Fibroblast of skin of right quadriceps (primary cell): ENCODE measurements at places on chromosomes 2 and 18.
A peak's percentile ranks its signal among the peaks of the same experiment; 100 is the strongest.

DNA sequence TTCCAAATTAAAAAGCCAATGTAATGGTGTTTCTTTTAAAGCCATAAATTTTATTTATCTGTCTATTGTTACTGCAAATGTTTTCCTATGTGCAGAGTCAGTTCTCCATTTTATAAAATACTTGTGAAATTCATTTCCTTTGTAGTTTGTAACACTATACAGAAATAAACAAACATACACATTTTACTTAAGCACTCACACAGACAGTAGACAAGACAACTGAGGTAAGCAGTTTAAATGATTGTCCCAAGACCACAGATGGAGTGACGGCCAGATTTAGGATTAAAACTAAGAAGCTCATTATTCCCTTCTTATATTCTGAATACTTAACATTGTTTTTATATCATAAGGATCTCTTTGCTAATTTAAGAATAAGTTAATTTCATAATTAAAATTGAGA, 100.9 kb downstream of the BAZ2B start:
- DNase-seq = no peak

DNA sequence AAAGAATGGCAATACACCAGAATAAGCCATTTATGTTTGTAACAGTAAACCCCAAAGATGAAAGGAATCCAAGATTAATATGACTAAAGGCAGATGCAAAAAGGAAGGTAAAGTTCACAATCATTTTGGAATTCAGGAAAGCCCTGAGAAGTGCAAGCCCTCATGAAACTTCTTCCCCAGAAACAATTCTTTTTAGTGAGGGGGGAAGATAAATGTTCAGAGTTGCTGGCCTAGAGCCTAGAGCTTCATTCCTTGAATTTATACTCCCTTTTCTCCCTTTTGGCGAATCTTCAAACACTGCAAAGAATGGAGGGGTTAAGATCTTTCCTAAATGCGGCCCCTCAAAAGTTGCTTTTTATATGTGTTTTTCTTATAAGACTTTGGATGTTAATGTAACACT, 368.8 kb downstream of the MEIS1 start:
- peak; percentile 73 for DNase-seq

DNA sequence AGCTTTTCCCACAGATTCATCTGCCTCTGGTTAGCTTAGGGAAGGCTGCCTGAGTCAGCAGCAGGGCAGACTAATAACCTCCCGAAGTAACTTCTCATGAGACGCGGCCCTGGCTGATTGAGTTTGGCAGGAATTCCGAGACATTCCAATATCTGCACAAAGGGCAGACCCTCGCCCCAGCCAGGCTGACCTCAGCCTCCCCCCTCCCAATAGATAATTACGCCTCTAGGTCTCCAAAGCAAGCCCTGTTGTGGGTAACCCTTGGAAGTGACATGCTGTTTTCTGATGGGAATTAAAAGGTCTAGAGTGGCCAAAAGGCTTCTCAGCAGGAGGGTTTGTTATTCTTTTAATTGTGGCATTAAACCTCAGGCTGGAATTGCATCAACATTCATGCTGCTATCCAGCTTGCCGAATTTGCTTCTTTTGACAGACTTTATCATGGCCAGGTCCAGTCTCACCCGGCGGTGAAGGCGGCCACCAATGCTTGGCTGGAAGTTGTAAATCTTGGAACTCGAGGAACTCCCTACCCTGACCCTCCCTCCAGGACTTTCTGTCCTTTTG, 98.0 kb upstream of the SLC14A2 start:
- DNase-seq = peak; percentile 77

- peak; percentile 42 for DNase-seq
Observed at GRCh38 chr2:187614756-187615155, 60.5 kb upstream of the TFPI start.

- DNase-seq = peak; percentile 49
Observed at GRCh38 chr18:39675368-39675767, 2109.8 kb upstream of the CELF4 start.

DNA sequence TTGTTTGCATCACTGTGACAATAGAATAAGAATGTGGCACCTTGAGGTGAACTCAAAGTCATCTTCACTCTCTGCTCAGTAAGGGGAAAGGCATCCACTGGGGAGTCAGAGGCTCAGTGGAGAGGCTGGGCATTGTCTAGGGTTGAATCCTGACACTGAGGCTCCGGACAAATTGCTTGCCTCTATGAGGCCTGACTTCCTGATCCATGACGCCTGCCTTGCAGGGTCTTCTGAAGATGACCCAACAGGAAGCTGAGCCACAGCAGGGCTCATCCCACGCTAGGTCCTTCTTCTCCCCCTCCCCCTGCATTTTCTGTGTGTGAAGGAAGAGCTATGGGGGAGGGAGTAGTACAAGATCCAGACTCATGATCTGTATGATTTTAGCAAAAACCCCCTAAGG, 265.1 kb downstream of the SH3BP4 start:
- DNase-seq = peak; percentile 71

GRCh38 chr2:80403081-80403480, 98.5 kb upstream of the LRRTM1 start:
- no peak for DNase-seq

DNA sequence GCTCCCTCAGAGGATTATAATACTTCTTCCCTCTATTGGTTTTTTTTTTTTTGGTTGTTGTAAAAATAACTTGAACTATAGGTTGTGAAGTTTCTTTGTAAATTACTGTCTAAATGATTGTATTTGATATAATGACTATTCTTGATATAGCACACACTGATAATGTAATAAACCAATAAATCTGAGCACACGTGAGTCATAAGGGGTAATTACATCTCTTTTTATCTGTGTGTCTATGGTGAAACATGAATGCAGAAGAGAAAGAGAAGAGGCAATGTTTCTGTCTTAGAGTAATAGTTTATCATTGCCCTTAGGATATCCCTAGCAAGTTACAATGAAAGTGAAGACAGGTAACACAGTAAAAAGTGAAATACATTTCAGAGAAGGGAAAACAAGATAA, 64.1 kb upstream of the RAPGEF4 start:
- no peak for DNase-seq

- peak; percentile 48 for DNase-seq
Observed at GRCh38 chr18:58882686-58883085, 18.0 kb downstream of the ZNF532 start.

DNA sequence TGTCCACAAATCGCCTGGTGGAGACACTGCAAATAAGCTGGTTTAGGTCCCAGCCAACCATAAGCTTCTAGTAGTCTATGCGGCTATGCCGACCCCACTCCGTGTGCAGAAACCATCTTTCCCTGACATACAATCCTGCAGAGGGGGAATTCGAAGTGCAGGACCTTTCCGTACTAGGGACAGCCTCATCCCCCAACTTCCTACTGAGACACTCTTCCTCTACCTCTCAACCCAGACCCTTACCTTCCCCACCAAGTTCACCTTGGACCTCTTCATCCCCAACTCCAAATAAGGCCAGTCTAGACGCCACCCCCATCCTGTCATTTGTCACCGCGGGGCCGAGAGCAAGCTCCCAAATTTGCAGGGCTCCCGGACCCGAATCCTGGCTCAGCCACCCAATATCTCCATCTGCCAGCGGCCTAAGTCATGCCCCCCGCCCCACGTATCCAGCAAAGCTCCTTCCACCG, 496 bp downstream of the SUCLG1 start:
- DNase-seq = peak; percentile 15

- DNase-seq = peak; percentile 62
Observed at GRCh38 chr2:191811807-191812602, 34.9 kb downstream of the CAVIN2 start.

- DNase-seq = no peak
Observed at GRCh38 chr2:88095022-88095421, 27.4 kb downstream of the SMYD1 start.

DNA sequence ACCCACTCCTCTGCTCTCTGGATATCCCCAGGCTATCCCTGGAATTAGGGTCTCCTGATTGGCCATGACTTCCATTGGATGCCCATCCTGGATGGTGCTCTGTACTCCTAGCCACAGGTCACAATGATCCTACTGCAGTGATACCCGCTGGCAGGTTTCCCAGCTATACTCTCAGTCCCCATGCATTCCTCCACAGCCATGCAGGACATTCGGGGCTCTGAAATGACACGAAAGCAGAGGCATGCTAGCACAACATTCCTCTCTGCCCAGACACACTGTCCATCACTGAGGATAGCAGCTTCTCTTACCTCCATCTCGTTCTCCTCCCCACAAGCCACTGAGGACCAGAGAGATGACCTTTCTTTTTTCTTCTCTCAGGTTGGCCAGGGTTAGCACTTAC, 51.7 kb upstream of the SPATS2L start:
- DNase-seq = no peak

GRCh38 chr2:216031960-216032689, 18.8 kb upstream of the MREG start:
- DNase-seq = peak; percentile 82

DNA sequence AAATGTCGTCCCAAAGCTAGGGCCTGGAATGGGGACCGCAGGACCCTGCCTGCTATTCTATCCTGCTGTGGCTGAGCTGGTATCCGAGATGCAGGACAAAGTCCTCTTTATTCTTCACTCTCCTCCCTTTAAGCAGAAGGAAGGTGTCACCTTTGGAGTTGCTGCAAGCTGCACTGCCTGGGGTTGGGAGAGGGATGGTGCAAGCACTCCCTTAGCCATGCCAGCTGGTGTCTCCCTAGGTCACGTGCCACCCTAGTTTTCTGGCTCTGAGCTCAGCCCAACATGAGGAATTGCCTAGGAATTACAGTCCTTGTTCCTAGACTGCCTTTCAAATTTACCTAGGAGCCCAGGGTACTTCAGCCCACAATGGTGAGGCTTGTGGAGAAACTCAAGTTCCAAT, 21.4 kb upstream of the FAM228A start:
- no peak for DNase-seq

DNA sequence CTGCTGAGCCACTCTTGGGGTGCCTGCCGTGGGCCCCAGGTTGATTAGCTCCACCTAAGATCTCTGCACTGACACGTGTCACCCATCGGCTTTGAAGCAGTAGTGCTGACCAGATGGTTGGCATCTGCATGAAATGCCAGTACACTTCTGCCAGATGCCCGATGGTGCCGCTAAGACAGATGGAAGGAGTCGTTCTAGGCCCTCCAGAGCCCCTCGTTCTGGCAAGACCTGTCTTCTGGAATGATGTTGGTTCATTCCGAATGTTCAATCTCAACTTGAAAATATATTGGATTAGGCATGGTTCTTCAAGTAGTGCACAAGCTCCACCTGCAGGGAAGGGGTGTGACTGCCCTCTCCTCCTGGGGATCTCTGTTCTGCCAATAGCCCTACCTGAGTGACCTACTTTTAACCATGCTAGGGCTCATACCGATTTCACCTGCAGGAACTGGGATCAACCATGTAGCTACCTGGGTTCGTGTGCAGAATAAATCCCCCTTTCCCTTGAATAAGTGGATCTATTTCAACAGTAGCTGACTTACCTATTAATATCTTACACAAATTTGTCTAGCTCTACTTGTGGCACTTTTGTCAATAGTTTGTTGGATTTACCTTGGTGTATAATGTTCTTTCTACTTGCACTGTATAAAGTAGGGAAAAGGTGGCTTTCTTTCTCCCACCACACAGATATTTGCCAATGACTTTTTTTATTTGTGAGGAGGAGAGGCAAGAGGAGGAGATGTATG, 342.6 kb downstream of the CTNNA2 start:
- no peak for DNase-seq

DNA sequence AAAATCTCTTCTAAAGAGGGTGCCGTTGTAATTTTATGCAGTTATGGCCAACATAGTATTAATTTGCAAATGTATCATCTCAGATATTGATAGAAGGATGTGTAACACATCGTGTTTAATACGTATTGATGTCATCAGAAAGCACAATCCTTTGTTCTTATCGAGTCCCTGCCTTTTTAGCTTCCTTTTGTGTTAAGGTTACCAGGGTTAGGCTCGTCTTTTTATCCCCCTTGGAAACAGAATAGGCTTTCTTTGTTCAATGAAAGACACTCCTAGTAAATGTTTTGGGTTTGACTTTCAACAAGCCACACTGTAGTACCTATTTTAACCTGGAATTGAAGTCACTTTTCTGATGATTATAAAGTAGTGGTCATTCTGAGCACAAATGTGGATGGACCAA, 136.2 kb downstream of the WDR7 start:
- no peak for DNase-seq

DNA sequence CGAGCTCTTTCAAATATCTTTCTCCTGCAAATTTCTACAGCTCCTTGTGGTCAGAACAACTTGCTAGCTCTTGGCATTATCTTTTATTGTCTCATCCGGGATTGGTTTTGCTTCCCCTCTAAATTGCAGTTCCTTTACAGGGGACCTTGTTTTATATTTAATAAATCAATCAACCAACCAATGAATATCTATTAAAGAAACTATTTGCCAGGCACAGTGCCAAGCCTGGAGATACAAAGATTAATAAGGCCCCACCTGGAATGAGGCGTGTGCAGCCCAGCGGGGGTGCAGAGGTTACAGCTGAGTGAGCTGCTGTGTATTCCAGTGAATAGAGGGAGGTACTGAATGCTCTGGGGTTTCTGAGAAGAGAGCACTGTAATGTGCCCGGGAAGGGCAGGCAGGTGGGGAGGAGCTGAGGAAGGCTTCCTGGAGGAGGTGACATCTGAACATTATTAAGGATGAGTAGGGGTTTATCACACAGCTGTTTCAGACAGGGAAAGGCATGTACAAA, 51.8 kb downstream of the LIPG start:
- DNase-seq = no peak

DNA sequence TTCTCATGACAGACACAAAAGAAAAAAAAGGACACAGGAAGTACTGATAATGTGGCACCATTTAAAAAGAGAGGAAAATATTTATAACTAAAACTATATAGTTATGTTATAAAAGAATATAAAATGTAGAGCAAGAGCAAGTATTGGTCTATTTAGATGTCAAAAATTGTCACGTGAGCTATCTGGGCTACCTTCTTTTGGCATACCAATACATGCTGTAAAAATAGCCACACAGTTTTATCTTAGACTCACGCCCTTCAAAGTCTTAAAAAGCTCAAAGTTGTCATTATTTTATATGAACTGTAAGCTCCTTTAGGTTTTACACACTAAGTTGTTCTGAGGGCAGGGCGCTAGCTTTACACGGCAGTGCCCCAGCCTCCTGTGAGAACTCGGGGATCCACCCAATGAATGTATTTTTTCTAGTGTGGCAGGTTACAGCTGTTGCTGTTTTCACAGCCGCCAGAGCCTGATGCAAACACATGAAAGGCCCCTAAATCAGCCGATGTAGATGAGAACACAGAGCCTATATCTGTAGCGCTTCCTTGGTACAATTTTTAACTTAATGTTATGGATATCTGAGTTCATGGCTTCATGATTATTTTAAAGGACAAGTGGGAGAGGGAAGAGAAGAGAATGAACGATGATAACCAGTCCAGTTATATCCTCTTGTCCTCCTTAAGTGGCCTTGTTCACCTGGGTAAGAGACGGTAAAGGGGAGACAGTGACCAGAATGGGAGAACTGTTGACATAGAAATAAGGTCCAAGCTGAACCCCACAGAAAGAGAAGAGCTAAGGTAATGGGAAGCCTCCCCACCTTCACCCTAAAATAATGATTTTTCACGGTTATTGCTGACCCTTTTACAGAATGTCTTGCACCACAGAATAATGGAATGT, 130.8 kb downstream of the CACNB4 start:
- no peak for DNase-seq

DNA sequence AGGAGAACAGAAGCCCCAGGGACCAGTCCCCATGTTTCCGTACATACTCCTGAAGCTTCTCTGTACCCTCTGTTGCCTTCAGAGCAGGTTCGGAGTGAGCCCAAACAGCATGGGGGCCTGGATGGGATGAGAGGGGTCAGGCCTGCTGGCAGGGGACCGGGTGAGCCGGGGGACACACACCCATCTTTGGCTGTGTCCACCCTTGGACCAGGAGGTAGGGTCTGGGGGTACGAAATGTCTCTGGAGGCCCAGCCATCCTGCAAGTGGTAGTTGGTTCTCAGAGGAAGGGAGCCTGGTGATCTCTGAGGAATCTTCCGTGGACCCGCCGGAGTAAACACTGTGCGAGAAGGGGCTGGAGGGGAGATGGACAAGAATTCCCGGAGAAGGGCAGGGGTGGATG, 15.3 kb downstream of the FBLN7 start:
- DNase-seq = no peak
